ENCODE measurements at places on chromosomes 1 and 21.

DNA sequence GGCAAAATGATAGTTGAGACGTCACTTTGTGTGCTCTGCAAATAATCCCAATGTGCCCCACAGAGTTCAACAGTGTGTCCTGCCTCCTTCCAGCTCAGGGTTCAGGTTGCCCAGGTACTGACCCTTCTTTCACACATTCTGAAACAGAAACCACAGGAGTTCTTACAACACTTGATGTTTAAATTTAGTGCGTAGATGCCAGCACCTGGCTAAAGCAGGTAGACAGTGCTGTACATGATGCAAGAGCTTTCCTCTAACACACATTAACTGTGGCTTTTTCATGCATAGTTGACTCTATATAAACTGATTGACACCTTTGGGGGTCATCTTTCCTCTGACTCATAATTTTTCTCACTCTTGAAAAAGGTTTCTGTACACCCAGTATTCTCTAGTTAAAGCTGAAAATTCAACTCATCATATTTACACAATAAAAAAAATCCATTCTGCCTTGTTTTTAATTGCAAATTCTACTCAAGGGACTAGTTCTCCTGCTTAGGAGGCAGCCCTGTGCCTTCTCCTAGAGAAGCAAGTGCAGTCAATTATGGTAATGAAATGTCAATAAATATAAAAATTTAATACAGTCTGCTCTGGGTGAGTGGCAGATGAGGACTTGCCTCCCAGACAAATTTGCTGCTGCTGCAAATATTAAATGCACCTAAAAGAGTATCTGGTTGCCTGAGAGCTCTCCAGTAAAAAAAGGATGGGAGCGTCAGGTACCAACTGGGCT lies 91.4 kb downstream of the NR5A2 start:
- no peak for DNase-seq

- DNase-seq: no peak
Observed at GRCh38 chr1:190759807-190760206, 282.1 kb upstream of the BRINP3 start.

DNA sequence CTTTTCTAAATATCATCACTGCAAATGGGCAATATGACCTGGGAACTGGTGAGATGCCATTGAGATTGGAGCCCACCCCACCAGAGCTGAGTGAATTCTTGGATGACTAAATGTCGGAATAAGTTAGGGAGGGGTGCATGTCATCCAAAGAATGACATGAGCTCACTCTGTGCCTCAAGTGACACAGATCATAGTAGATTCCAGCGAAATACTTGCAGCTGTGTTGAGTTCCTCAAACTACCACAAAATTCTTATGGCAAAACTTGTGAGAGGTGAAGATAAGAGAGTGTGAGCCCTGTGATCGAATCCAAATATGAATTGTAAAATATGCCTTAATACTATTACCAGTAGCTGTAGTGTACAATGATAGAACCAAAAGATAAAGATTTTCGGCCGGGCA lies 2.3 kb upstream of the TCP10L start:
- no peak for DNase-seq

GRCh38 chr1:246258250-246258649 lies 248.8 kb downstream of the SMYD3 start:
- DNase-seq: no peak

- no peak for DNase-seq
Observed at GRCh38 chr1:52640697-52641096, 7.7 kb downstream of the SHISAL2A start.

DNA sequence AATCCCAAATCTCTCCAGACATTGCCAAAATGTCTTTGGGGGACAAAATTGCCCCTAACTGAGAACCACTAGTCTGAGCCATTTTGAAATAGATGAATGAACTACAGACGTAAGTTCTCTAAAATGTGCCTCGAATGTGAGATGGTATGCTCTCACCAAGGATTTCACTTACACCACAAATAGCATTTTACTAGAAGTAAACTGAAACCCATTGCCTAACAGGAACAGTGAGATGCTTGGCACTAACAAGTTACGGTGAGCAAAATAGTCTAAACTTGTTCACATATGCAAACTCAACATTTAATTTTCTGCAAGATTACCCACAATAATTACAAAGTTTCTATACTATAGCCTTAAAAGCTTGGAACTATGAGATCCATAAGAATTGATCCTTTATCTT lies 343.6 kb upstream of the ESRRG start:
- no peak for DNase-seq

- DNase-seq: no peak
Observed at GRCh38 chr1:95542936-95543335, 308.9 kb downstream of the RWDD3 start.

GRCh38 chr1:87989346-87989745 lies 660.7 kb downstream of the LMO4 start:
- DNase-seq: no peak

DNA sequence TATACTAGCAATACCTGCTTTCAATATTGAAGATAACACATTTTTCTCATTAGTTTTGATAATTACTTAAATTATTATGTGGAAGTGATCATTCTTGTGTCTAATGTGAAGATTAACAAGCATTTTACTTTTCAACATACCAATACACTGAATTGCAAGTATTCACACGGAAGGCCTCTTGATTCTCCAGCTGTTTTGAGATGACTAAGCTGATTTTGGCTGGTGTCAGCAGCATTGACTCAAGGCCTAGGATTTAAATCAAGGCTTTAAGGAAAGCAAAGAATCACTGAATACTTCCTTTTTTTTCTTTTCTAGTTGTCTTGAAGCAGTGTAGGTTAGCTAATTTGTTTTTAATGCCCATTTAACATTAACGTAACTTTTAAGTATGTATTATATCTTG lies 373.7 kb downstream of the SRGAP2C start:
- peak; percentile 73 for DNase-seq

DNA sequence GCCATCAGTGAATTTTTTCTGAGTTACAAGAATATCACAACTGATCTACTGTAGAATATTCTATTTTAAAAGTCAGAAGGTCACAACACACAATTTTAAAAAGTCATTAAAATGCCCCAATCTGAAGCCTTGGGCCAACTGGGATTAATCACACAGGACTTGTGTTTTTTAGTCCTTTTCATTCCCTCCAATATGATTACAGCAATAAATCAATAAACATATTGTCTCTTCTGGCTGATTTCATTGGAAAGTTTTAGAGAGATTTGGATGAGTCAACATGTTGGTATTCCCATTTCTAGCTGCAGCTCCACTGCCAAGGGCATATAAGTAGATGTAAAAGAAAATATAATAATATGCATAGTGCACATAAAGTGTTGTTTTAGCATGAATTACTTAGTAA lies 85.8 kb downstream of the NIBAN1 start:
- peak; percentile 39 for DNase-seq

- no peak for DNase-seq
Observed at GRCh38 chr21:35108887-35109286, 59.8 kb upstream of the RUNX1 start.

DNA sequence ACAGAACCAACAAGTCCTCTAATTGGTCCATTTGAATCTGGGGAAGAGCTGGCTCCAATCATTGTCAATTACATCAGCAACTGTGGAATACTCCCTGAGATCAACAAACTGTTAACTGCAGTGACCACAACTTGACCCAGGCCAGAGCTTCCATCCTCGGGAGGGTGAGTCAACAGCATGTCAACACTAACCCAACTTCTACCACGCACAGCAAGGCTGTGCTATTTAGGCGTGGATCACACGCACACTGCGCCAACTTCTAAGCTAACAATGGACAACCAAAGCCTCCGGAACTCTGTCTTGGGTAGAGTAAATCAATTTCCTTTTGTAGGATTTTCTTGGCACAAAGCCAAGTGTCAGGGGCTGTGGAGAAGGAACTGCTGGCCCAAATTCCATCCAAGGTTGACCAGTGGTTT lies 30.4 kb downstream of the APP start:
- peak; percentile 99 for DNase-seq

GRCh38 chr1:87007323-87007722 lies 92.9 kb downstream of the HS2ST1 start:
- DNase-seq: no peak

- no peak for DNase-seq
Observed at GRCh38 chr21:32329331-32329730, 30.7 kb downstream of the MRAP start.
